GM06990 (cell line): ENCODE measurements at places on chromosomes 2 and 18.

DNA sequence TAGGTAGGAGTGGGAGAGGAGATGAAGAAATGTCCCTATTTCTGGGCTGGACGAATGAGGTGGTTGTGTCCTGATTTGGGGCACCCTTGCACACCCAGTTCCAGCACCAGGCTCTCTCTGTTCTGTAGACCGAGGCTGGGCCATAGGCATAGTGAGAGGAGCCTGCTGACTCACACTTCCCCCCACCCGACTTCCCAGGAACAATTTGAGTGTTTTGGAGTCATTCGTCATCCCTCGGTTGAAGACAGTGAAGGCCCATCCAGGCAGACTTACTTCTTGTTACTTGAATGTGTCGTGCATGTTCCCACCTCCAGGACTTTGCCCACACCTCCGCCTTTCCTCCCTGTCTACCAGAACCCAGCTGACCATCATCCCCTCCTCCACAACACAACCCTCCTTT, 179.1 kb downstream of the HAUS1 start:
- no peak for DNase-seq

GRCh38 chr18:63848159-63848558, 39.3 kb upstream of the SERPINB2 start:
- no peak for DNase-seq

- DNase-seq = no peak
Measured at GRCh38 chr2:24456599-24457556, 34.2 kb upstream of the NCOA1 start.

GRCh38 chr2:236712961-236713673, 143.5 kb downstream of the ACKR3 start:
- no peak for DNase-seq

GRCh38 chr2:43169099-43169945, 57.1 kb downstream of the ZFP36L2 start:
- DNase-seq = peak; percentile 78

DNA sequence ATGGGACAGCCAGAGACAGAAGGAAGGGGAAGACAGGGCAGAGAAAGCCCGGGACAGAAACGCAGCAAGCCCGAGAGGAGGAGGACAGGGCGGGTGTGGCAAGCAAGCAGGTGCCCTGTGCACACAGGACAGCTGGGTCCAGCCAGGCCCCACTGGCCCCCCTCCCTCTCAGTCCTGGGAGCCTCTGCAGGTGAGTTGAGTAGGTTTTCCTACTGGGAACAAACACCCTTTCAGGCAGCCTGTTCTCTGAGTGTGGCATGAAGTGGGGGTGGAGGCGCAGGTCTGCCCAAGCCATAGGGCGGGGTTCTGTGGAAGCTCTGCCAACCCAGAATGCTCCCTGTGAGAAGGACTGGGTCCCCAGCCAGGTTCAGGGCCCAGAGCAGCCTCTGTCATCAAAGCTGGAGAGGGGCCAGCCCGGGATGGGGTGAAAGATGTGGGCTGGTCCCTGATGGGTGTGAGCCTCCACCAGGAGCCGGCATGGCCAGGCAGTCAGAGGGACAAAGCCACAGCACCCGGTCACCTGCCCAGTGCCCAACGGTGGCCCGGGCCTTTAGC, 129.4 kb downstream of the TFCP2L1 start:
- no peak for DNase-seq

DNA sequence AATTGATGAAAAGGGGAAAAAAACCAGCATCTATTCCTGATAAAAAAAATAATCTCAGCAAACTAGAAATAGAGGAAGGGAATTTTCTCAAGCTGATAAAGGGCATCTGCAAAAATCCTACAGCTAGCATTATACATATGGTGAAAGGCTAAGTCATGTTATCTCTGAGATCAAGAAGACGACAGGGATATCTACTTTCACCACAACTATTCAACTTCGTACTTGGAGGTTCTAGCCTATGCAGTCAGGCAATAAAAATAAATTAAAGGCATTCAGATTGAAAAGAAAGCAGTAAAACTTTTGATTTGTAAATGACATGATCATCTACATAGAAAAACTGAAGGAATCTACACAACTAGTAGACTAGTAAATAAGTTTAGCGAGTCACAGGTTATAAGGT, 58.2 kb downstream of the CAB39 start:
- no peak for DNase-seq

GRCh38 chr2:129748250-129748649, 231.2 kb upstream of the RAB6C start:
- DNase-seq = no peak

DNA sequence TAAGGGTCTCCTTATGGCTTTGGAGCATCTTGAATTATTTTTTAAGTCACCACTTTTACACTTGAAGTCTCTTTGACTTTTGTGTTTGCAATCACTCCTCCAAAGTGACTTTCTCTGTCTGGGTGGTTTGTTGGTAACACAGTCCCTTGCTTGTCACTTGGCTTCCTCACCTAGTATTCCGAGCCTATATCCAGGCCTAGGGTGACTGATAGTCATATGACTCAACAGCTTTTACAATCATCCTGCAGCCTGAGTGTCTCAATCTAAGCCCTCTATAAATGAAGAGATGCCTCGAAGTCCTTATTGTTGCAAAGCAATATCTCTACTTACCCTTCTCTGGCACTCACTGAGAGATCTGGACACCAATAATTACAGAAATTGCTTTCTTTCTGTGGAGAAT, 53.9 kb upstream of the SETBP1 start:
- no peak for DNase-seq

DNA sequence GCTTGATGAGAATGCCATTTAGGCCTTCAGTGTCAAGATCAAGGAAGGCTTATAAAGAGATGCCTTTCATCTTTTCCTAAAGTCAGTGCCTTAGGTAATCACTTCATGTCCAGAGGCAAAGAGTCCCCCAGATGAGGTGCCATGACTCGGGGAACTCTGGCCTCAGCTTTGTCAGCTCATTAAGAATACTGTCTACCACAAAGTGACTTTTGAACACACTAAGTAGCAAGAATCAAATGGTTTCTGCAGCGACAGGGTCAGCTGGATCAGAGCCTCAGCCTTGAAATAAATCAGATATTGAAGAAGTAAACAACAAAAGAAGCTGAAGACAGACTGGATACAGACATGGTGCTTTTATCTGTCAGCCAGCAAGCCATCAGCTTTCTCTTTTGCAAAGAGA, 120.1 kb upstream of the SLC39A10 start:
- no peak for DNase-seq

DNA sequence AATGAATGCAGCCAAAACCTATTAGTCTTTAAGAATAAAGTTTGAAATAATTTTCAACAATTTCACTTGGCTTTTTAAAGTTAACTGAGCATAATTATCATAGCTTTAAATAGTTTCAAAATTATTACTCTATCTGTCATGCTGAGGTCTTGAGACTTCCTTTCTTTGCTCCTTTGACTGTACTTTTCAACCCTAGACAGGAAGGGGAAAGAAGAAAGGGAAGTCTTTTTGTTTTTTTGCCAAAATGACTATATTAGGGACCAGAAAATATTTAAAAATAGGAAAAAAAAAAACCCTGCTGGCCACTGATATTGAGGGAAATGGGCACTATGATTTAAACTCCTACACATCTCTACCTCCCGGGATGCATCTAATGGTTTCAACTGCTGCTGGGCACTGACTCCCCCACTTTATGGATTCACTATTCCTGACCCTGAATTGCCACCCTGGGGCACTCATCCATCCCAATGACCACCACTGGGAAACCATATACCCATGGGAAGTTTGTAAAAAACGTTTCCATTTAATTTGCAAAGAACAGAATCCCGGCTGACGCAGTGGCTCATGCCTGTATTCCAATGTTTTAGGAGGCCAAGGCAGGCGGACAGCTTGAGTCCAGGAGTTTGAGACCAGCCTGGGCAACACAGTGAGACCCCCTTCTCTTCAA, 50.5 kb downstream of the GAREM1 start:
- DNase-seq = no peak

GRCh38 chr18:10062302-10063300, 148.8 kb downstream of the VAPA start:
- no peak for DNase-seq

DNA sequence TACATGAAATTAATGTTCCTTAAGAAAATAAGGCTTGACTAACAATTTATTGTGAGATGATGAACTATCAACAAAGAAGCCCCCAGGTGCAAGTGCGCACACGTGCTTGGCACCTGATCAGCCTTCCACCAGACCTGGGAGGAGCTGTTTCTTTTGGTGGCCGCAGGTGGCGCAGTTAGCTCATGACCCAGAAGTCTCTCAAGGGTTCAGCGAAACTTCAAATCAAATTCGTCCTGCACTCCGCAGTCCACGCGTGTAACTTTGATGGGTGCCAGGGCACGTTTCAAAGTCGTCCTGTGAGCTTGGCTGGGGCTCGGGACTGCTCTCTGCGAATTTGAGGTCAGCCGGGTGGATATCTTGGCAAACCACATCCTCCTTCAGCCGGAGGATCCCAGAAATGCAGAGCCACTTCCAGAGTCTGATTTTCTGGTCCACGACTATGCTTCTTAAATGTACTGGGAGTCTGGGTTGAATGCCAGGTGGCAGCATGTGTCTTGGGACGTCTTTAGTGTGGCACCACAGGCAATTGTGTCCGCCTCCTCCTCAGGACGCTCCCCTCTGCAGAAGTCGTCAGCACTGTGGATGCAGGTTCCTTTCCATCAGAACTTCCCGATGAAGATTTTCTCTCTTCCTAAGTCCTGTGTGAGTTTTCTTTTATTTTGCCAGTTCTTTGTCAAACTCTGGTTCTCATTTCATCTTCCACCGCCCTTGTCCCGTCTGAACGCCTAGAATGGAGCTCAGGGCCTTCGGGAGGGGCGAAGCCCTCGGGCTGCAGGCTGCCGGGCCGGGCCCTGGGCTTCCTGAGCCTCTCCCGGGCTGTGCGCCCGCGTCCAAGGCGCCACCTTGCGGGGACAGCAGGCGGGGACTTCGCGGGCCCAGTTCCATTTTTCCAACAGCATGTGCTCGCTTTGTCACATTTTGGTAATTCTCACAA, 61.3 kb upstream of the RAPGEF4 start:
- peak; percentile 45 for DNase-seq

GRCh38 chr18:9835113-9835755, 50.5 kb upstream of the TXNDC2 start:
- DNase-seq = no peak
